Amniotic stem cell (primary cell): ENCODE measurements at places on chromosomes 5 and 9.

- DNase-seq: no peak
Measured at GRCh38 chr9:16787724-16788123, 82.7 kb downstream of the BNC2 start.

GRCh38 chr5:146607659-146608332 is 91.8 kb upstream of the GPR151 start:
- no peak for DNase-seq

DNA sequence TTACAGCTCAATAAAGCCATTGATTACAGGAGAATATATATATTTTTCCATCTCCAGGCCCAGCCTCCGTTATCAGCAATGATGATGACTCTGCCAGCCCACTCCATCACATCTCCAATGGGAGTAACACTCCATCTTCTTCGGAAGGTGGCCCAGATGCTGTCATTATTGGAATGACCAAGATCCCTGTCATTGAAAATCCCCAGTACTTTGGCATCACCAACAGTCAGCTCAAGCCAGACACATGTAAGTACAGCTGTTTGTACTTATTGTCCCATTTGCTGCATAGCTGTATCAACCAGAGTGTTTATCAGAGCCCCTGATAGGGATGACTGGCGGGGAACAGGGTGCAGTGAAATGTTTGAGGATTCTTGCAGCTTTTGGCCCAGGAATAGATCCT is 197.7 kb downstream of the NTRK2 start:
- DNase-seq: no peak

- DNase-seq: no peak
Measured at GRCh38 chr5:172910828-172911627, 48.2 kb upstream of the RPL26L1 start.

GRCh38 chr9:136117916-136118319 is 757 bp downstream of the TMEM250 start:
- no peak for DNase-seq

DNA sequence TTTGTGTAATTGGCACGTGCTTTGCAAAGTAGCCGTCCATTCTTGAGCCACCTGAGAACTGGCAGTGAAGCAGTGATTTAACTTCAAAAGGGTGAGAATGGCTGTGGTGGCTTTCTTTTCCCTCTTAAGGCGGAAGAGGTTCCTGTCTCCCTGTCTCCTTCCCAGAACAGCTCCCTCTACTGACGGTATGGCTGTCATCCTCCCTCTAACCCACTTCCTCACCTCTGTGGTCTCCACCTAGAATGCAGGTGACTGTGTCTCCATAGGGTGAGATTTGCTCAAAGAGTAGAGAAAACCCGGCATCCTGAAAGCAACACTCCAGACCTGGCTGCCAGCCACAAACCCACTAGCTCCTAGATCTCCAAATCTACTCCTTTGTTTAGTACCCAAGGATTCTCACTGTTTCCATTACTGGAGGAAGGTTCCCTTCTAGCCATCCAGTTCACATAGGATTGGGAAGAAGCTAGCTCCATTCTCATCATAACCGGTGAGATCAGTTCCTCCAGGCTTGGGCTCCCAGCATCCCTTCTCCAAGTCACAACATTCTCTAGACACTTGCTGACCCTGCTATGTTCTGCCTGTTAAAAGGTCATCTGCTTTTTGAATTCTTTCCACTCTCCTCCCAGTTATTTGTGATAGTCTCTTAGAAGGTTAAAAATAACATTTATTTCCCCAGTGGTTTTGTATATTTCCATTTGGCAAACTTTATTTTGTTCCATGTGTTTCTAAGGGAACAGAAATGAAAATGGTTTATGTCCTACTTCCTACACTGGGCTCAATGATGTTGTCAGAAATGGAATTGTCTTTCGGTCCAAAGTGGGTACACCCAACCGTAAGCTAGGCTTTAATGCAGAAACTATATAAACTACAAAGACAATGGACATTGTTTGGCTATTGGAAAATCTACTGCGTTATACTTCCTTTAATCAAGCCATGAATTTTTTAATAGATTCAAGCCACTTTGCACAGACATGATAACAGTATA is 269.4 kb downstream of the CWC27 start:
- no peak for DNase-seq
